ENCODE measurements at places on chromosomes 12 and 14.
A peak's percentile ranks its signal among the peaks of the same experiment; 100 is the strongest.

GRCh38 chr12:90126125-90126524 lies 417.5 kb upstream of the ATP2B1 start:
- DNase-seq: no peak

- DNase-seq: no peak
Measured at GRCh38 chr14:104223101-104224041, 85.0 kb downstream of the KIF26A start.

GRCh38 chr12:90575995-90576394 lies 379.0 kb downstream of the CCER1 start:
- DNase-seq: no peak

DNA sequence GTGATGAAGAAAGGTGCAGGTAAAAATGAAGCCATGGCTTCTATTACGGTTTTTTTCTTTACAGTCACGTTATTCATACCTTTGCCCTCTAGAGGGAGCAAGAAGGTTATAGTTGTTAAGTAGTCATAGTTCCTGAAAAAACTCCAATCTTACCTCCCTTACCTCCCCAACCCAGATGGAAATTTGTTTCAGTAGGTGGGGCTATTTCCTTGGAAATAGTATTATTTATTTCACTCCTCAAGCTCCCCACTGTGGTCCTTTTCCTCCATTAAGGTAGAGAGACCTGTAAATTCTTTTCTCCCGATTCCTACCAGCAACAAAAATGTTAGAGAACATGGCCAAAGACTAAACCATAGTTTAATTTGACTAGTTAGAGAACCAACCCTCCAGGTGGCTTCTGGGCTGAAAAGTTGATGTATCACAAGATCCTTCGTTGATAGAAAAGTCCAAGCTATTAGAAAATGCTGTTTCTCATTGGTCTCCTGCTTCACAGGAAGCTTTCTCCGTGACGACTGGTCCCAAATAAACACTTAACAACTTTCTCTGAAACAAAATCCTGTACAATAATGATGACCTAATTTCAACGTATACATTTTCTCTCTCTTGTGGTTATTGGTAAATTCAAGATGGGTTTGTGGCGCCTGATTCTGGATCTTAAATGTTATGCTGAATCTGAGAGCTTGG lies 43.5 kb downstream of the TMX1 start:
- DNase-seq: peak; percentile 95

- no peak for DNase-seq
Measured at GRCh38 chr12:104768033-104768432, 190.1 kb downstream of the SLC41A2 start.

DNA sequence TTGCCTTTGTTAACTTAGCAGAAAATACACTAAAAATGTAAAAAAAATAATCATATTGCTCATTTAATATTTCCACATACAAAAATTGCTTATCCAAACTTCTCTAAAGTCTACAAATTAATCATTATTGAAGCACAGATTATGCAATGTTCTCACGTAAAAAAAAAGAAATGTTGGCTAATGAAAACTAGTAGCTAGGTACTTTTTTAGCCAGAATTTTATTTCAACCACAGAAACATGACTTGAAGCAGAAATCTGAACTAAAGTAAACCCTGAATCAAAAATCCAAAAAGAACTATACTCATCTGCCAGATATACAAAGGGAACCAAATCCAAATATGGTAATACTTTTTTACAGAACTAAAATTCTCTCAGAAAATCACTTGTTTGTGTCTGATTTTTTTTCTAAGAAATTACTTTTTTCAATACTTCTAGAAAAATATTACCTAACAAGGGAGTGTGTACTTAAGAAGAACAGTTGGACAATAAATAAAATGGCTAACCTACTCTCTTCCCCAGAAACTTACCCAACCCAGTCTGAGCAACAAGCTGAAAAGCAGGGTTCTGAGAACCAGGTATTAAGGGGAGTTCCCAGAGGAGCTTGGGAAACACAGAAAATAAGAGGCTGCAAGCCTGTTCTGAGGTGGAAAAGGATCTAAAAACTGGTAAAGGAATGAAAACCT lies 78.4 kb upstream of the RAP1B start:
- DNase-seq: no peak

Data from astrocyte of the spinal cord (primary cell).